ENCODE measurements at places on chromosomes 5 and 9.

DNA sequence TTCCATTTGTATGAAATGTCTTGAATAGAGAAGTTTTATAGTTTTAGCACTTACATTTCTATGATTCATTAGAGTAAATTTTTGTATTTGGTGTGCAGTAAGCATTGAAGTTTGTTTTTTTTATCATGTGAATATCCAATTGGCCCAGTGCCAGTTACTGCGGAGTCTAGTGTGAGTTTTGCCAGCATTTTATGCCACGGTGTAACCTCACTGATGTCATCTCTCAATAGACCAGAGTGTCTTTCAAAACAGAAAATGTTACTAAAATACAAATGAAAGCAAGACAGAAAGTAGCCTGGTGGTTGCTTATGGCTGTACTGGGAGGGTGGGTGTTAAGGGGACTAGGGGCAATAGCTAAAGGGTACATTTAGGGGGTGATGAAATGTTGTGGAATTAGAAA lies 62.8 kb downstream of the IPPK start:
- no peak for DNase-seq

DNA sequence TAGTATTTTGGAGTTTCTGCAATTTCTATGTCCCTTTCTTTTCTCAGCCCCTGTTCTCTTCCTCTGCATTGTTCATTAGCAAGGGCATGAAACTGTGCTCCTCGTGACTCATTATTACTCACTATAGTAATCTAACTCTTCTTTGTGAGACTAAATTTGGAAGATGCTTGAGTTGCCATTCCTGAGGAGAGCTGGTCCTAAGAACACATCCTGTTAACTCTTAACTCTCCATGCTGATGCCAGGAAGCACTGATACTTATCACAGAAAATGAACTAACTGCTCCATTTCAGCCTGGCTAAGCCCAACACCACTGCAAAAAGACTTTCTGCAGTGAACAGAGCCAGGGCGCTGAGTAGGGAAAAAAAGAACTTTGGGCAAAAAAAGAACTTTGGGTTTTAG lies 10.6 kb upstream of the CSNK1A1 start:
- DNase-seq: no peak

- no peak for DNase-seq
Observed at GRCh38 chr5:11302663-11303062, 541.6 kb upstream of the DAP start.

- DNase-seq: no peak
Observed at GRCh38 chr5:146199176-146199815, 4.1 kb upstream of the RBM27 start.

DNA sequence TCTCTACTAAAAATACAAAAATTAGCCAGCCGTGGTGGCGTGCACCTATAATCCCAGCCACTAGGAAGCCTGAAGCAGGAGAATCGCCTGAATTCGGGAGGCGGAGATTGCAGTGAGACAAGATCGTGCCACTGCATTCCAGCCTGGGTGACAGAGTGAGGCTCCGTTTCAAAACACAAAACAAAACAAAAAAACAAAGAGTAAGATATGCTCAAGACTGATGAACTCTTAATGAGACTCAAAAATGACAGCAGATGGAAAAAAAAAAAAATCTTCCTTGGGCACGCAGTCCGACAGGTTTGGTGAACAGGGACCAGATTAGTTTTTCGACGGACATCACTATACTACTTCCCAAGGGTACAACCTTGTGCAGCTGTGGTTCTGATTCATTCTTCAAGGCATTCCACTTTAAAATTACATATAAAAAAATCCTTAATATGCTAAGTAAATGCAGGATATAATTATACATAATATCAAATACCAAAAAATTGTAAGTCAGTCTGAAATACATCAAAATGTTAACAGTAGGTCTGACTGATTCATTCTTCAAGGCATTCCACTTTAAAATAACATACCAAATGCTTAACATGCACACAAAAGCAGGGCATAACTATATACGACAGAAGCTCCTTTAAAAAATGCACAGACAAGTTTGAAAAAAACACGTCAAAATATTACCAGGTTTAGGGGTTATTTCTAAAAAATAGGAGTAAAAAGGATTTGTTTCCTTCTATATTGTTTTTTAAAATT lies 12.3 kb downstream of the PSIP1 start:
- DNase-seq: no peak

DNA sequence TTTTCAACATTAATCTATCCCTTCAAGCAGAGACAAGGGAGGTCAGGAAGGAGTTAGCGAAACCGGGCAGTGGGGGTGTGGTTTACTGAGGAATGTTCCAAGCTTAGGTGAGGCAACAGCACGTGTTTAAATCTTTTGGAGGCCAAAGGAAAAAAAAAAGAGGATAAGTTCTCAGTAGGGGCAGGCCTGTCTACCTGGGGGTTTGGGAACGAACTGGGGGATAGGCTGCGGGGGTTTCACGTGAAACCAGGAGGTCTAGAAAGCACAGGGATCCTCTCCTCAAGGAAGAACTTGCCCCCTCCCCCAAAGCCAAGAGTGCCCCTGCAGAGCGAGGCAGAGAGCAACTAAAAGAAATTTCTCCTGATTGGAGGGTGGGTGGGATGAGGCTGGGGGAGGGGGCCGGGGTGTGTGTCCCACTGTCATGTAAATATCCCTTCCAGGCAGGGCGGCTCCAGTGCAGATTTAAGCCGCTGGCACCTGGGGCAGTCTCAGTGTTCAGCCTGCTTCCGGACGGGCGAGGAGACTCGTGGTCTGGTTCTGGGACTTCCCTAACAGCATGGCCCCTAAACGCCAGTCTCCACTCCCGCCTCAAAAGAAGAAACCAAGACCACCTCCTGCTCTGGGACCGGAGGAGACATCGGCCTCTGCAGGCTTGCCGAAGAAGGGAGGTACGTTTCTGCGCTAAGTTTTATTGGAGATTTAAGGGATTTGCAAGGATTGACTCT lies 5.5 kb upstream of the SET start:
- no peak for DNase-seq

GRCh38 chr5:5481206-5481605 lies 58.7 kb downstream of the ICE1 start:
- DNase-seq: no peak

DNA sequence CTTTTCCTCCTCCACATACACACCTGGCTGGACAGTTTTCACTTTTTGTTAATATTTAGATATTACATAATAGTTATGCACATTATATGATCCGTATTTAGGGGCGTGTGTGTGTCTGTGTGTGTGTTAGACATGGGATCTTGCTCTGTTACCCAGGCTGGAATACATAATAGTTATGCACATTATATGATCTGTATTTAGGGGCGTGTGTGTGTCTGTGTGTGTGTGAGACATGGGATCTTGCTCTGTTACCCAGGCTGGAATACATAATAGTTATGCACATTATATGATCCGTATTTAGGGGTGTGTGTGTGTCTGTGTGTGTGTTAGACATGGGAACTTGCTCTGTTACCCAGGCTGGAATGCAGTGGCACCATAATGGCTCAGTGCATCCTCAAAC lies 199.0 kb upstream of the OTULINL start:
- no peak for DNase-seq

DNA sequence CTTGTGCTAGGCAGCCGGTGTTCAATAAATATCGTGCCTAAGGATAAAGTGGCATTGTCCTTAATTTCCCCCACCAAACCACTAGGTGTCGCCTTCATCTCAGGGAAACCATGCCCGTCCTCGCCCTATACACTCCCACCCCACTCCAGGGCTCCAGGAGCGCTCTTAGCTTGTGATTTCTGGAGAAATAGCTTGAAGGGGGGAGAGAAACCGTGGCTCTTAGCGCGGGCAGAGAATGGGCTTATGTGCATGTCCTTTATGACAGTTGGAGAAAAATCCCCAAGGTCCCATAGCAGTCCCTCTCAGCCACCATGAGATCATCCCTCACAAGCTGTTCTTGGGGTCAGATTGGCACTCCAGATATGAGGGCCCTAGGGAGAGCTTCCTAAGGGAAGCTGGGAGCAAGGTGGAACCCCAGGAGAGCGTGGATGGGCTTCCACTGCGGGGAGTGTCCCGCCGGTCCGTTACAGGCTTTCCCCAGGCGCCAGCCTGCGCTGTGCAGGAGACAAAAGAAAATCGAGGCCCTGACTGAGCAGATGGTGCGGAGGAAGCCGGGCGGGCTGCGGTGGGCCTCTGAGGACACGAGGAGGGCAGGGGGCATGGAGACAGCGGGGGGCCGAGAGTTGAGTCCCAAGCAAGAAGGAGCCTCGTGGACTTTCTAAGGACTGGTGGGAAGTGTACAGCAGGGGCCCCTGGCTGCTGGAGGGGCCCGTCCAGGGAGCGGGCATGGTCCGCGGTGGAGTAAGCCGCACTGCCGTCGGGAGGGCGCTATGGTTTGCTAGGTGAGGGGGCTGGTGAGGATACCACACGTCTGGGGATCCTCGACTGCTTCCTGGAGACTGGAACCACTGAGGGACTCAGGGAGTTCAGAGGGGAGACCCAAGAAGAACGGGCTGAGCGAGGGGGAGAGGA lies 750 bp upstream of the NPR2 start:
- DNase-seq: peak; percentile 92

DNA sequence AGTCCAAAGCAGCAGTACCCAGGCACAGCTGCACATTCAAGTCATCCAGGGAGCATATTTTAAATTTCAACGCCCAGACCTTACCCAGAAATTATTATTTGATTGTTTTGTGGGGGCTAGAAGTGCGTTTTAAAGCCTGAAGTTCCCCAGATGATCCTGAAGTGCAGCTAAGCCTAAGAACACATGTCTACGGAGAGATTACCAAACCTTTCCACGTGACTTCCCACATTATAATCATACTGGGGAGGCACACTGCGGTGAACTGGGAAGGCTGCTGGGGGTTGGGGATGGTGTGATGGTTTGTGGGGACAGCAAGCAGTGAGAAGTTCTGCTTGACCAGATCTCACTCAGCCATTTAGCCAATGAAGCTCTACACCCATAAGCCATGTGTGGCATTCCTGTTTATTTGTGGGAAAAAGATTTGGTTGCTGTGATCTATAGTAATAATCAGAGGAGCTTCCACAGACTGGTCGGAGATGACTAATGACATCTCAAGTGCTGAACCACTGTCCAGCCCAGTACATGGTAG lies 93.4 kb upstream of the CDH6 start:
- no peak for DNase-seq

DNA sequence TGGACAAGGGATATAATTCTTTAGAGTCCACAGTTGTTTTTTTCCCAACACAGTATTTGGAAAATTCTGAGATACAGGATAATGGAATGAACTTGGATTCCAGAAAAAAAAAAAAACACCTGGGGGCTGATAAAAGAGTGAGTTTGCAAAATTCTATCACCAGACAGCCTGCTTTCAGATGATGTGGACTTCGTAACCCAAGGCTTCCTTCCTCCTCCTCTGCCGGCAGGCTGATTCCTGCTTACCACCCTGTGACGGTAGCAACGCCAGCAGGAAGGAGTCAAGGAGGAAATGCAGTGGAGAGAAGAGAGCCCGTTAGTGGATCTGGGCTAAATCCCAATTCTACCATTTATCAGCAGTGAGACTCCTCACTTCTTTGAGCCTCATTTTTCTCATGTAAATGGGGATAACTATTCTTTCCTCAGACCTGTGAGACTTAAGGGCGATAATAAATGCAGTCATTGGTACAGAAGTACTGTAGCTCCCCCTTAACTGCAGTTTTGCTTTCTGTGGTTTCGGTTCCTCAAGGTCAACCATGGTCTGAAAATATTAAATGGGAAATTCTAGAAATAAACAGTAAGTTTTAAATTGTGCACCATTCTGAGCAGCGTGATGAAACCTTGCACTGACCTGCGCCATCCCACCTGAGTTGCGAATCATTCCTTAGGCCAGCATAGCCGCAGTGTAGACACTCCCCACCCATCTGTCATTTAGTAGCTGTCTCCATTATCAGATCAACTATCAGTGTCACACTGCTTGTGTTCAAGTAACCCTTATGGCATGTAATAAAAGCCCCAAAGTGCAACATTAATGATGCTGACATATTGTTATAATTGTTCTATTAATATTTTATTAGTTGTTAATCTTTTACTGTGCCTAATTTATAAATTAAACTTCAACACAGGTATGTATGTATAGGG lies 71.4 kb downstream of the DCP2 start:
- DNase-seq: no peak

DNA sequence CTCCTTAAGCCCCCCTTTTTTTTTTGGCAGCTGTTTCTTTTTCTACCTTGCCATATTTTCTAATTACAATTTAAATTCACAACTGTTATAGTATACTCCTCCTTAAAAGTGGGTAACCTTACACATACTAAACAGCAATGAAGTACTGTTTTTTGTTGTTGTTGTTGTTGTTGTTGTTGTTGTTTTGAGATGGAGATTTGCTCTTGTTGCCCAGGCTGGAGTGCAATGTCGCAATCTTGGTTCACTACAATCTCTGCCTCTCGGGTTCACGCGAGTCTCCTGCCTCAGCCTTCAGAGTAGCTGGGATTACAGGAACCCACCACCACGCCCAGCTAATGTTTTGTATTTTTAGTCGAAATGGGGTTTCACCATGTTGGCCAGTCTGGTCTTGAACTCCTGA lies 669.1 kb upstream of the CDH6 start:
- DNase-seq: no peak

GRCh38 chr9:14868418-14868771 lies 41.8 kb downstream of the FREM1 start:
- DNase-seq: no peak

DNA sequence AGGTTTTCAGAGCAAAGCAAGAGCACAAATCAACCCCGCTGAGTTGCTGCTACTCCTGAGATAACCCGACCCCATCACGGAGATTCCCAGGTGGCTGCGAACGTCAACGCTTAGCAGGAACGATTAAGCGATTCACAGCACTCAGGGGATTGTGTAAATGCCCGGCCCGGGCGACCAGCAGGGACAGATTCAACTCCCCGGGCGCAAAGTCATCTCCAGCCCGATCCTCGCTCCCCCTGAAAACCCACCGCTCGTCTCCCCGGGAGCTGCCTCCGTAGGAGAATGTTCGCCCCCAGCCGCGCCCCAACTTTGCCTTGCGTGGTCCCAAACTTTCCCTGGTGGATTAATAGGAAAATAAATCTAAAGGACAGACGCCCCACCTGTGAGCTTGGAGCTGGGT lies 685 bp downstream of the SLC24A2 start:
- no peak for DNase-seq

- no peak for DNase-seq
Observed at GRCh38 chr5:17918373-17919104, 284.3 kb downstream of the TAF11L14 start.

DNA sequence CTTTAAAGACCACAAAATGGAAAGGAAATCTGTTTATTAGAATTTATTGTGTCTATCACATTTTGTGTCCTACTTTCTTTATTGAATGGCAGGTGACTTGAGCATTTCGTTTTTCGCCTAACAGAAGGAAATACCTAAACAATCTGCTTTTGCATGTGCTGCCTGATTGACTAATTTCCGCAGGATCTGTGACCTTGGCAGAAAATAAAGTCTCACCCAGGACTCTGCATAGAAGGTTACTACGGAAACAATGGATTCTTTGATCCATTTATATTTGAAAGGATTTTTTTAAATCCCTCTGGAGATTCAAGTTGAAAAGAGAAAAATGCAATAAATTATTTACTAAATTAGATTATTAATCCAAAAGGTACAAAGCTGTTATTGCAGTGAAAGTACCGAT lies 61.0 kb upstream of the CAST start:
- DNase-seq: no peak

Data from sigmoid colon (tissue), 7 donors.